ENCODE measurements at places on chromosomes 11 and 22.
A peak's percentile ranks its signal among the peaks of the same experiment; 100 is the strongest.

- DNase-seq, result no peak
Measured at GRCh38 chr11:103434073-103434411, 324.8 kb downstream of the DYNC2H1 start.

- peak; percentile 40 for DNase-seq
Measured at GRCh38 chr11:10931761-10932670, 74.2 kb upstream of the ZBED5 start.

- DNase-seq, result no peak
Measured at GRCh38 chr11:9535189-9535781, 38.2 kb upstream of the WEE1 start.

DNA sequence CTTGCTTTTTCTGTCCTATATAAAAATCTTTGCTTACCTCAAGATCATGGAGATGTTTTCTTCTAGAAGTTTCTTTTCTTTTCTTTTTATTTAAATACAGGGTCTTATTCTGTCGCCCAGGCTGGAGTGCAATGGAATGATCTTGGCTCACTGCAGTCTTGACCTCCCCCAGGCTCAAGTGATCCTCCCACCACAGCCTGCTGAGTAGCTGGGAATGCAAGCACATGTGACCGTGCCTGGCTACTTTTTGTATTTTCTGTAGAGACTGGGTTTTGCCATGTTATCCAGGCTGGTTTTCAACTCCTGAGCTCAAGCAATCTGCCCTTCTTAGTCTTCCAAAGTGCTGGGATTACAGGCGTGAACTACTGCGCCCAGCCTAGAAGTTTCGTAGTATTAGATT, 45.3 kb downstream of the USP35 start:
- DNase-seq, result no peak

Measured in NCI-H2081 (cell line).